ENCODE measurements at places on chromosomes 7 and 10.
A peak's percentile ranks its signal among the peaks of the same experiment; 100 is the strongest.

GRCh38 chr10:74178042-74178791, 27.2 kb downstream of the ADK start:
- peaks cover 7% of the 10 kb centered on the region for H3K4me1 ChIP-seq
- H3K4me3 ChIP-seq = peak overlapping the region; percentile 9
- DNase-seq = no peak
- H3K36me3 ChIP-seq = peaks cover 3% of the 10 kb centered on the region
- H3K27me3 ChIP-seq = no peaks in the 10 kb centered on the region
- H3K27ac ChIP-seq = no peak overlapping the region

DNA sequence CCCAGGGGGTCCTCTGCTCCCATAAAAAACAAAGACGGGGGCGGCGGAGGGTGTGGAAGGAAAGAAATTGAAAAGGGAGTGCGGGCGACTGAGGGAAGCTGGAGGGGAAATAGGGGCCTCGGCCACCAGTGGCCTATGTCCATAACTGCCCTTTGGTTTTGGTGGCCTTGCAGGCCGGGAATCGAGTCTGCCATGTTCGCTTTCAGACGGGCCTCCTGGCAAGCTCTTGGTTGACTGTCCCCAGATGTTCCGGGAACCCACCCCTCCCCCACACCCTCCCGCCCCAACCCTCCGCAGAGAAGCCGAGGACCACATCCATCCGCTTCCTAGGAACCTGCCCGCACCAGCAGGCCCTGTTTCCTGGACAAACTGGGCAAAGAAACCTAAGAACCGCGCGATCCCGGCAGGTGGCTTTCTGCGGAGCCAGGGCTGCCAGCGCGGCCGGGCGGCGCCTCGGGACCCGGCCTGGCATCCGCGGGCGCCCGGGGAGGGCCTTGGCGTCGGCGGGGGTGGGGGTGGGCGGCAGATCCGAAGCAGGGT, 20.0 kb upstream of the GATA3 start:
- peaks cover 69% of the 10 kb centered on the region for H3K27me3 ChIP-seq
- no peak overlapping the region for H3K4me3 ChIP-seq
- no peak for DNase-seq
- no peak overlapping the region for H3K27ac ChIP-seq
- no peaks in the 10 kb centered on the region for H3K36me3 ChIP-seq
- peaks cover 5% of the 10 kb centered on the region for H3K4me1 ChIP-seq

GRCh38 chr7:44172803-44173424, 16.3 kb downstream of the GCK start:
- H3K27ac ChIP-seq = no peak overlapping the region
- no peak overlapping the region for H3K4me3 ChIP-seq
- no peak for DNase-seq
- H3K36me3 ChIP-seq = no peaks in the 10 kb centered on the region
- H3K4me1 ChIP-seq = no peaks in the 10 kb centered on the region

- no peak for DNase-seq
- H3K27me3 ChIP-seq = no peaks in the 10 kb centered on the region
- H3K4me1 ChIP-seq = no peaks in the 10 kb centered on the region
- no peak overlapping the region for H3K27ac ChIP-seq
- no peaks in the 10 kb centered on the region for H3K36me3 ChIP-seq
Measured at GRCh38 chr7:38907066-38907465, 1.9 kb downstream of the VPS41 start.

DNA sequence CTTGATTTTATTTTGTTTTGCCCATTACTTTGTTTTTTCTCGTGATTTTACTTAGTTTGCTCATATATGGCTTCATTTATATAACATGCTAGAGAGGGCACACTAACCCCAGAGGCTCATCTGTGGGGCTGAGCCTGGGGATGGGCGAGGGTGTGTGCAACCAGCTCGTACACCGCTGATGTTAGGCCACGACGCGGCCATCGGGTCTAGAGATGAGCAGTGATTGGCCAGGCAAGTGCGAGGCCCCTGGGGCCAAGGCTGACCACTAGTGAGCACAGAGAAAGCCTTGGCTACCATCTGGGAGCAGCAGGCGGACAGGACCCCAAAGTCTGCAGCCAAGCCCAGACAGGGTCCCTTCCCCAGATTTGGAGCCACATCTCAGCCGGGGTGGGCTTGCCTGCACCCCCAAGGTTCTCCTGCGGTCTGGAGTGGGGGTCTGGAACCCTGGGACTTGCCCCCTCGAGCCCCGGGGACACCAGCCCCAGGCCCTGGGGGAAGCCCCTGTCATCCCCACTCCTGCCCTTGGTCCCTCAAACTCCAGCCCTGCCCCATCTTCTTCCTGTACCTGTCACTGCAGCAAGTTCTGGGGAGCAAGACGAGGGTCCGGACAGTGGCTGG, 3.7 kb downstream of the FUOM start:
- H3K4me3 ChIP-seq = no peak overlapping the region
- DNase-seq = no peak
- no peaks in the 10 kb centered on the region for H3K4me1 ChIP-seq
- H3K27me3 ChIP-seq = no peaks in the 10 kb centered on the region
- no peak overlapping the region for H3K27ac ChIP-seq

Measured in H9 (cell line).